ENCODE measurements at places on chromosomes 1 and 21.

GRCh38 chr1:6785728-6786505, 663 bp downstream of the CAMTA1 start:
- DNase-seq = peak; percentile 51

GRCh38 chr1:170562646-170563338, 30.8 kb downstream of the GORAB start:
- peak; percentile 65 for DNase-seq

GRCh38 chr1:78005448-78005722, 646 bp downstream of the DNAJB4 start:
- no peak for DNase-seq

DNA sequence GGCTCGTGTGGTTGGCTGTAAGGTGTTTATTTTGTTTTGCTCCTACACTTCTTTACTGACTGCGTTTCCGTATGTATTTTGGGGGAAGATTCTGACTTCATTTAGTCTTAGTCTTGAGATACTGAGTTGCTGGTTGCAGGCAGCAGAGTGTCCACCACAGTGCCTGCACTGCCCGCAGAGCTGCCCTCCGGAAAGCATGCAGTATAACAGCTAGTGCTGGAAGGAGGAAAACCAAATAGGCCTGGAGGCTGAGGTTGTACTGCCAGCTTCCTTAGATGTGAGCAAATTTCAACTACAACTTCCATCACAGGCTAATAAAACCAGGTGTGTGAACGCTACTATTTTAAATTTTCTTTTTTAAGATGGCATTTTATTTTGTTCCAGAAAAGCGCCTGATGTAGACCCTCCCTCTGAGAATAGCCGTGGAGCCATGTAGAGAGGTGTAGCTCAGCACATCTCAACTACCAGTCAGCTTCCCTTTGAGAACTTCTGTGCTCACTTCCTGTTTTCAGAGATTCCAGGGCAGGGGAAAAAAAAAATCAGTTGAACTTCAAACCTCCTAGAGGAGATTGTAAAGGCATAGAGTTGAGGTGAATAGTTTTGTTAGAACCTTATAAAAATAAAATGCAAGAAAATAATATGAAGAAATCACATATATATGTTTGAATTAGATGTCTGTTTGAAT, 17.6 kb downstream of the LMO4 start:
- DNase-seq = no peak

GRCh38 chr1:61012341-61012761, 70.0 kb upstream of the NFIA start:
- DNase-seq = no peak

DNA sequence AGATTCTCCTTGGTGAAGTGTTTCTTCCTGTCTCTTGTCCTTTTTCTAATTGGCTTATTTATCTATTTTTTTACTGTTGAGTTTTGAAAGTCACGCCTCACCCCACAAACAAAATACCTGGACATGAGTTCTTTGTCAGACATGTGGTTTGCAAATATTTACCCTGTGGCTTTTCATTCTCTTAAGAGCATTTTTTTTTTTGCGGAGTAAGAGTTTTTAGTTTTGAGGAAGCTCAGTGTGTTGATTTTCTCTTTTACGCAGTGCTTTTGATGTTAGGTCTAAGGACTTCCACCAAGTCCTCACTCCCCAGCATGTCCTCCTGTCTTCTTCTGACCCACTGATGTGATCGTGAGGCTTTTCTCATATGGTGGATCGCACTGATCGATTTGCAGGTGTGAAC, 7.6 kb downstream of the DFFB start:
- no peak for DNase-seq

GRCh38 chr1:150410582-150411101, 46.7 kb downstream of the RPRD2 start:
- DNase-seq = no peak

DNA sequence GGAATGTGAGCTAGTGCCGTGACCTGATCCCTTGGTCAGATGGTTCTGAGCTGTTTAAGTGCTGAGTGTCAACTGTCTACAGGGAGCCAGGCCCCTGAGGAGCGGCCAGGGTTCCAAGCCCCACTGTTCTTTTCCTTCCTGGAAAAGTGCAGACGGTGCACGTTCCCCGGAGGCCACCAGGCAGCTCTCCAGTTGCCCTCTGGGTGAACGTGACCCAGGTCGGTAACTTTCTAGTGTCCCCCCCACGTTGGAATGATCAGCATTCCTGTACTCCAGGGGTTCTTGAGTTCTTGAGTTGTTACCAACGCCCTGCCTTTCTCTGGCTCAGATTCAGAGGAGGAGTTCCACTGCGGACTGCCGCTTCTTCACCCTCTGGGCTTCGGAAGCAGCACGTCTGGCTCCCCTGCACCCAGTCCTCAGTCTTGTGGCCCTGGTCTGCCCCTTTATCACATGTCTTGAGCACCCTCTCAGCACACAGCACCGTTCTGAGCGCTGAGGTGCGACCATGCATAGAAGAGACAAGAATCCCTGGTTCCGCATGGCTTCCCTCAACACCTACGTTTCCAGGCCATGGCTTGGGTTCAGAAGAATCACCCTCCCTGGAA, 131.5 kb downstream of the DHRS3 start:
- DNase-seq = no peak

GRCh38 chr21:36522219-36522808, 42.4 kb upstream of the CLDN14 start:
- DNase-seq = no peak

DNA sequence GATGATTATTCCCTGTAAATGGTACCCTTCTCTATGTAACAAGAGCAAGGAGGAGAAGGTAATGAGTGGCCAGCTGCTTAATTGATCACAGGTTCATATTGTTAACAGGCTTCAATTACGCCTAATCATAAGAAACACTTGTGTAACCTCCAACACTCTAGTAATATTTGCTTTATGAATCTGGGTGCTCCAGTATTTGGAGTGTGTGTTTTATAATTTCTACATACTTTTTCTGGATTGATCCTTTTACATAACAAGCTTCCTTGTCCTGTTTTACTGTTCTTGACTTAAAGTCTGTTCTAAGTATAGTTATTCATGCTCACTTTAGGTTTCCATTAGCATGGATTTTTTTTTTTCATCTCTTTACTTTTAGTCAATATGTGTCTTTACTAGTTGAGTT, 984.2 kb downstream of the AMY1C start:
- no peak for DNase-seq

- no peak for DNase-seq
Measured at GRCh38 chr1:230819976-230820375, 48.3 kb downstream of the C1orf198 start.

GRCh38 chr21:34836103-34836932, 167.5 kb downstream of the CLIC6 start:
- peak; percentile 80 for DNase-seq
